Osteocyte (in vitro differentiated cells): ENCODE measurements at places on chromosomes 12 and 14.

DNA sequence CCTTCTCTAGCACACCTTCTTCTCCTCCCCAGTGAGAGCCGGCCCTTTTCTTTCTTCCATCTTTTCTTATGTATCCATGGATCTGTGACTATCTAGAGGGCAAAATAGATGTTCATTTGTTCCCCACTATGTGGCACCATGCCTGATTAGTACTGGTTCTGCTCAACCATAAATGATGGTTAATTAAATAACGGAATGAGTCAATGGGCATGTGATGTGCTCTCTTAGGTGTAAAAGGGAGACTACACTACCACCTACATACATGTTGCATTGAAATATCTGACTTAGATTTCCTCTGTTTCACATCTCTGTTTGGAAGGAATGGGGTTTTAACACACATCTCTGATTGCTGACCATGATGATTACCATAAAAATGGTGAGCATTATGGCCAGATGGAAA lies 116.5 kb downstream of the BTG1 start:
- no peak for DNase-seq

DNA sequence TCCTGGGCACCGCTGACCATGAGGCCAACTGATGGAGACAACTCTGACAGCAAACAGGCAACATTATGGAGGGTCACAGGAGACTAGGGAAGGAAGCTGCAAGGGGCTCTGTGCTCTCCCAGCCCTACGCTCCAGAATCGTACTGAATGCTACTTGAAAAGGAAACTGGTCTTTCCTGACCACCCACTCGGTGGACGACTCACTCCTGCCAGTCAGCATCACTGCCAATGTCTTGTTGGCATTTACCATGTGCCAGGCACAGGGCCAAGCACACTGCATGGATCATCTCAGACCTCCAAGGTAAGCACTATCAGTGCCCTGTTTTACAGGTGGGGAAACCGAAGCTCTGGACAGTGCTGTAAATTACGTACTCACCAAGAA lies 38.0 kb downstream of the CCDC85C start:
- DNase-seq = no peak

- no peak for DNase-seq
These were observed 12.2 kb downstream of the JDP2 start for GRCh38 chr14:75439989-75440388.

- DNase-seq = no peak
These were observed 65.9 kb downstream of the KCNA1 start for GRCh38 chr12:4975574-4975973.
